Muscle of arm (tissue), 14 donors: ENCODE measurements at places on chromosomes 12 and 14. TPM values are rescaled to one million over a fixed set of nuclear protein-coding genes. Genes with fewer than 3 reads are reported as not detected.

The LYZ gene
- 33.0 TPM for polyA plus RNA-seq

The DCAF5 gene
- polyA plus RNA-seq: 47.0 TPM

The NKX2-1 gene
- not detected for polyA plus RNA-seq

The TGM1 gene
- 1.5 TPM for polyA plus RNA-seq

The SYNE3 gene
- polyA plus RNA-seq: 9.5 TPM

The ARHGEF40 gene
- polyA plus RNA-seq: 196 TPM
